A549 treated with DMSO at 1 μM for 4 hours (cell line): ENCODE measurements at places on chromosomes 2 and 18. TPM values are rescaled to one million over a fixed set of nuclear protein-coding genes. Genes with fewer than 3 reads are reported as not detected.

Gene LAMA1
- 0.06 to 0.31 TPM (median 0.11 TPM) in 5 replicates for total RNA-seq

Gene PPP1CB
- 98.9 to 160 TPM (median 133 TPM) in 5 replicates for total RNA-seq

Gene SCN9A
- total RNA-seq, result 3.8 to 6.3 TPM (median 5.0 TPM) in 5 replicates

Gene SCN2A
- total RNA-seq, result 0.11 TPM in 1 of 5 replicates, not detected in the others

Gene OR6B2
- total RNA-seq, result not detected in 5 replicates

Gene DOK6
- total RNA-seq, result not detected in 5 replicates

Gene RGPD5
- total RNA-seq, result 5.3 to 11.6 TPM (median 8.0 TPM) in 5 replicates

Gene PLA2R1
- 1.8 to 3.8 TPM (median 2.5 TPM) in 5 replicates for total RNA-seq

Gene IAH1
- 81.2 to 112 TPM (median 99.3 TPM) in 5 replicates for total RNA-seq

Gene DSG4
- 0.02 TPM in 1 of 5 replicates, not detected in the others for total RNA-seq

Gene MZT2A
- total RNA-seq, result 116 to 187 TPM (median 178 TPM) in 5 replicates

Gene ST8SIA3
- not detected in 5 replicates for total RNA-seq

Gene ACKR3
- 28.5 to 36.5 TPM (median 35.4 TPM) in 5 replicates for total RNA-seq

Gene FNDC4
- total RNA-seq, result 3.3 to 5.0 TPM (median 4.2 TPM) in 5 replicates

Gene SLC5A7
- not detected in 5 replicates for total RNA-seq
